ENCODE measurements at places on chromosomes 16 and 17.
A peak's percentile ranks its signal among the peaks of the same experiment; 100 is the strongest.

DNA sequence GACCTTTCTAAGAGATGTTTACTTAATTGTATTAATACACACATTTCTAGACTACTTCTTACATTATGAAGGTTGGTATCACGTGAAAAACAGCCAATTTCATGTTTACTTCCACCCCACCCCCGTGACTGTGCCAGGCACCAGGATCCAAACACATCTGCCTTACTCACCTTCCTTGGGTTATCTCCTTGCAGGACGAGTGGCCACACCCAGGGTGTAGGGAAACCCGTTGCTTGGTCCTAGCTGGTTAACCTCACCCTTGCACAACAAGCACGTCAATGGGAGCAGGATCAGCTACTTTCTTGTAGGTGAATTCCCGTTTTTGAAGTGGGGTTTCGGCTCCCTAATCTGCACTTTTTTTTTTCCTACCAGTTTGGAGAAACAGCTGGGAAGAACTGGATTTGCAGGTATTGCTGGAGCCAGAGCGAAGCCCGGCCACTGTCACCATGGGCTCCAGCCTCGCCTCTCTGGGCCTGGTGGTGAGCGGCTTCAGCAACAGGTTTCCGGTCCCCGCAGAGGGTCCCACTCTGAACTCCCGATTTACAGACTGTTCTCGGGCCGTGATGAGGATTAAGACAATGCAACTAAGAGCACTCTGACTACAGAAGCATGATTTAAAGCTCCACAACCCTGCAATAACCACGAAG is 2.1 kb upstream of the UBB start:
- no peak for DNase-seq

DNA sequence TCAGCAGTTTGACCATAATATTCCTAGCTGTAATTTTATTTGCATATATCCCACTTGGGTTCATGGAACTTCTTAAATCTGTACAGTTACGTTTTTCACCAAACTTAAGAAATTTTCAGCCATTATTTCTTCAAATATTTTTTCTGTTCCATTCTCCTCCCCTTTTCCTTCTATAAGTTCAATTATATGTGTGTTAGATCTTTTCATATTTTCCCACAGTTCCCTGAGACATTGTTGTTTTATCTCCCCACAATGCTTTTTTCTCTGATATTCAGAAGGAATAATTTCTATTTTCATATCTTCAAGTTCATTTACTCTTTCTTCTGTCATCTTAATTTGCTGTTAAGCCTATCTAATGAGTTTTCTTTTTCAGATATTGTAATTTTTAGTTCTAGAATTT is 26.1 kb downstream of the IKZF3 start:
- DNase-seq, result no peak

DNA sequence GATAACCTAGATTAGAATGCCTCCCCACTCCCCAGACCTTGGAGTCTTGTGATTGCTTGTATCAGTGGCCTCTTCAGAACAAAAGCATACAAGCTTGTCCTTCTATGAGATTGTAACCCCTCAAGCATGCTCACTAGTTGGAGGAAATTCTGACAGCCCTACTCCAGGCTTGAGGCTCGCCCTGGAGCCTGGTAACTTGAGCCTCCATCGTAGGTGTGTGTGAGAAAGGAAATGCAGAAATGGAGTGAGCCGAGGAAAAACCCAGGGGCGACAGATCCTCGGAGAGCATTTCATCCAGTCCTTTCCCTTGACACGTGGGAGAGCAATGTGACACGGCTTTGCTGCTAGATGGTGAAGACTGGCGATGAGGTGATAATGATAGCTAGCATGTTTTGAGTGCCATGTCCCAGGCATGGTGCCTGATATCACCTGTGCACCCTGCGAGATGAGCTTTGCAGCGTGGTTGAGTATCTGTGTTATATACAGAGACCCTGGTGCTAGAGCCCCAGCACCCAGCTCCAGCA is 31.2 kb downstream of the GNAO1 start:
- no peak for DNase-seq

GRCh38 chr17:33580215-33580614 is 287.1 kb upstream of the ASIC2 start:
- DNase-seq, result no peak

DNA sequence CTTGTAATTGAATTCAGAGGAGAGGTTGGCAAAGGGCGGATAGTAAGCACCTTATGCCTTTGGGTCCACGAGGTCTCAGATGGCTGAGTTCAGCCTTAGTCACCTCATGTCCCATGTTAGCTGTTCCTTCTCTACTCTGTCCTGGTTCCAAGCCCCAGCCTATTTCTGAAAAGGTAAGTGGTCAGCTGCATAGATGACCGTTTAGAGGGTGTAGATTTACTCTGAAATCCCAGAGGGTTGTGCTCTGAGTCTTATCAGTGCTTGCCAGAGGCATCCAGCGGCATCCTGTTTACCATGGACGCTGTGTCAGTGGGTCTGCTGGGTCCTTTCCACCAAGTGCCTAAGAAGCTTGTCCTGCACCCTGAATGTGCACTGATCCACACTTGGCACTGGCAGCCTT is 1.9 kb downstream of the ZNF778 start:
- no peak for DNase-seq

- no peak for DNase-seq
Measured at GRCh38 chr17:65515959-65516948, 45.2 kb downstream of the AXIN2 start.

- no peak for DNase-seq
Measured at GRCh38 chr16:83402967-83403366, 404.8 kb upstream of the HSBP1 start.

- no peak for DNase-seq
Measured at GRCh38 chr16:28891964-28892890, 13.9 kb downstream of the ATP2A1 start.

GRCh38 chr17:65356536-65356935 is 204.9 kb downstream of the AXIN2 start:
- DNase-seq, result no peak

GRCh38 chr17:73104450-73104849 is 12.0 kb upstream of the SLC39A11 start:
- DNase-seq, result no peak

GRCh38 chr16:84931506-84931905 is 79.8 kb downstream of the ZDHHC7 start:
- no peak for DNase-seq

DNA sequence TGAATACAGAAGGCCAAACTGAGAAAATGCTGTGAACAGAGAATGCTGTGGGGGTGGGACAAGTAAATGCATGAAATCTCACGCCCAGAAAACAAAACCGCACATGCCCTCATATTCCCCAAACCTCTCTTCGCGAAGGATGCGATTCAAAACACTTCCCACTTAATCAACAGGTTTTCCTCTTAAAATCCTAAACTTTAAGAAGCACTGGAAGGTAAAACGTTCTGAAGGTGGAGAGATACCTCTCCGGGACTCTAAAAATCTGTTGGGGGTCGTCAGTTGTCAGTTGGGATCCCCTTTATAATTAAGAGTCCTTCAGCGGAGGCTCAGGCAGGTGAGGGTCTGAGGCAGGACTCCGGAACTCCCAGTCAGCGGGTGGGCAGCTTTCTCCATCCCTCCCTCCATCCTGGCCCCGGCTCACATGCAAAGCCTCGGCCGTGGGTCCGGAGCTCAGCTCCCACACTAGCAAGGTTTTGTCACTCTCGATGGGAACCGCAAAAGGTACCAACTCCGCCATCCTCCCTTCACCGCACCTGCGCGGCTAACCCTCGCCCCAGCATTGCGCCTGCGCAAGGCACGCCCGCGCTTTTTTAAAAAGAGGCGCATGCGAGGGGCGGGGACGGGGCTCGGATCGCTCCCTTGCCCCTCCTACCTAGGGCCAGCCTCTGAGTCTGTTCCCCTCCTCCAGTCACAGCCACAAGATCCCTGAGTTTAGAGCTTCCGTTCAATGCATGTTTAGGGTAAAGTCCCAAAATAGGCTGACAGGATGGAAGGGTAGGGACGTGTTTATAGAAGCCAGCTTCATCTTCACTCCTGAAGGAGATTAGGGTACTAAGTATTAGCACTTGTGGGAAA is at the start of gene RDM1:
RDM1 (minus strand) TSS at position 563 of the 855 bp plus-strand sequence; CDS start at position 517, 46 bp downstream.
- DNase-seq, result peak; percentile 92

GRCh38 chr17:60141111-60142018 is 8.4 kb upstream of the CA4 start:
- DNase-seq, result no peak

DNA sequence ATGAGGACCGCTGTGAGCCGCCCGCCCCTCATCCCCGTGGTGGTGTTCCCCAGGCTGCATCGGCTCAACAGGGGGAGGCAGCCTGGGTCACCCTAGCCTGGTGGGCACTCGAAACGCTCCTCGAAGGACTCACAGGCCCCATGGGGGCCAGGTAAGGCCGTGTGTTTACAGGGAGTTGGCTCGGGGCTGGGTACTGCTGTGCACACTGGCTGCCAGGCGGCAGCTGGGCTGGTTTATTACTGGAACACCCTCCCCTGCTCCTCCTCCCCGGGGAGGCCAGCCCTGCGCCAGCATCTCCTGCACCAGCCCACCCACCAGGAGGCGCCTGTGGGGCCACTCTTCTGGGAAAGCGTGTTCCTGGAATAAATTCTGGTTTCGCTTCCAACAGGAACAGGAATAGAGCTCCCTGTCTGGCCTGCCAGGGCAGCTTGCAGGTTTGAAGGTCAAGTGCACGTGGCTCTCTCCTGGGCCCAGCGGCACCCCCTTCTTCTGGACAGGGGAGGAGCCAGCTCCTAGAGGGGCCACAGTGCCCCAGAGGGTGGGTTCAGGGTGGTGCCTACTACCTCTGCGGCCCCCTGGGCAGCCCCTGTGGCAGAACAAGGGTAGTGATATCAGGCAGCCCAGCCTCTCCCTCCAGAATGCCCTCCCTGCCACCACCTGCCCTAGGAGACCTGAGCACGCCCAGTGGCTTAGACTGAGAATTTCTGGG is 11.3 kb downstream of the MCRIP1 start:
- DNase-seq, result peak; percentile 92

DNA sequence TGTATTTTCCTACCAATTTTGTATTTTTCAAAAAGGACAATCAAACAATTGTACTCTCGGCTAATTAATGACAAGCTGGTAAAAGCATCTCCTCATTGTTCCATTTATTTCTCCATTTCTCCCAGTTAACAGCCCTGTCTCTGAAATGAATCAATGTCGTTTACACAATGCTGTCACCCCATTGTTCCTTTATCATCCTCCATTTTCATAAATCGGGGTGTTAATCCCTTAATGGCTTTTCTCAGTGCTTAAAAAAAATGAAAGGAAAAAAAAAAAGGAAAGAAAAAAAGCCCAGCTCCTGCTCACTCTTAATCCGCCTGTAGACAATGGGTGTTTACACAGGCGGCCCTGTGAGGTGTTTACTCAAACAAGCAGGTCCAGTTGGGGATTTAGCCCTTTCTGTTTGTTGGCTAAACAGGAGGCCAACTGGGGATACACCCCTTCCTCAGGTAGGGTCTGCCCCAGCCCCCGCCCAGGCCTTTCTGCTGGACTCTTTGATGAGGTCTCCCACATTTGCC is 86.8 kb upstream of the SALL1 start:
- no peak for DNase-seq

DNA sequence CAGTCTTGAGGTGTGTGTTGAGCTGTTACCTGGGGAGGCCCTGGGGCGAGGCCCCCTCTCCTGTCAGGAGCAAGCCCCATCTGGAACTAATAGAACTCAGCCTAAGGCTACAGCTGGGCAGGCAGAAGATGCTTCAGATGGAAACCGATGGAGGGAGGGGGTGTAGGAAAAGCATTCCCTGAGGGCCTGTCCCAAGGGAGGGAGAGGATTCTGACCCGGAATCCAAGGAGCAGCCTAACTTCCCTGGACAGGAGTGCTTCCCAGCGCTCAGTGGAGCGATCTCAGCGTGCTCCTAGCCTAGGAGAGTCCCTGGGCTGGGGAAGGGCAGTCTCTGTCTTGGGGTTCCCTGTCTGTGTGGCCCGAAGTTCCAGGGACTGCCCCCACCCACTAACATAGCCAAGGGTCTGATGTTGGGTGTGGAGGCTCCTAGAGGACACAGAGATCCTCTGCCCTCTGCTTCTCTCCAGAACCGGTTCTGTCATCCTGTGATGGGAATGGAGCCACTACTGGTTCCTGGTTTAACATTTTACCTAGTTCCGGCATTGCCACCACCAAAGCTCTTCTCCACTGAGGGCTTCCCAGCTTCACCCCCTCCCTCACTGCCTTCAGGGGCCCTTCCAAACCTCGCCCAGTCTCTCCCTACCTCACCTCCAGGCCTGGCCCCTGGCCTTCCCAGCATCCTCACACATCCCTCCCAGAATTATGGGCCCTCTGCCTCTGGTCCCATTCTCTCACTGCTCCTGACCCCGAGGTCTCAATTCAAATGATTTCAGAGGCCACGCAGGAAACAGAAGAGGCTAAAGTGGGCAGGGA is 58.7 kb downstream of the RTN4RL1 start:
- DNase-seq, result no peak

DNA sequence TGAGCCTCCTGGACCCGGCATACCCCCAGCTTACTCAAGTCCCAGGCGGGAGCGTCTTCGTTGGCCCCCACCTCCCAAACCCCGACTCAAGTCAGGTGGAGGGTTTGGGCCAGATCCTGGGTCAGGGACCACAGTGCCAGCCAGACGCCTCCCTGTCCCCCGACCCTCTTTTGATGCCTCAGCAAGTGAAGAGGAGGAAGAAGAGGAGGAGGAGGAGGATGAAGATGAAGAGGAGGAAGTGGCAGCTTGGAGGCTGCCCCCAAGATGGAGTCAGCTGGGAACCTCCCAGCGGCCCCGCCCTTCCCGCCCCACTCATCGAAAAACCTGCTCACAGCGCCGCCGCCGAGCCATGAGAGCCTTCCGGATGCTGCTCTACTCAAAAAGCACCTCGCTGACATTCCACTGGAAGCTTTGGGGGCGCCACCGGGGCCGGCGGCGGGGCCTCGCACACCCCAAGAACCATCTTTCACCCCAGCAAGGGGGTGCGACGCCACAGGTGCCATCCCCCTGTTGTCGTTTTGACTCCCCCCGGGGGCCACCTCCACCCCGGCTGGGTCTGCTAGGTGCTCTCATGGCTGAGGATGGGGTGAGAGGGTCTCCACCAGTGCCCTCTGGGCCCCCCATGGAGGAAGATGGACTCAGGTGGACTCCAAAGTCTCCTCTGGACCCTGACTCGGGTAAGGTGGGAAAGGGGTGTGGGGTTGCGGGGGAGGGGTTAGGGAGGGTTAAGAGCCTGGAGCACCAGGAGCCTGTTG is 1.6 kb downstream of the SENP3 start:
- DNase-seq, result no peak

- peak; percentile 51 for DNase-seq
Measured at GRCh38 chr17:49035470-49036269, 38.5 kb downstream of the IGF2BP1 start.

DNA sequence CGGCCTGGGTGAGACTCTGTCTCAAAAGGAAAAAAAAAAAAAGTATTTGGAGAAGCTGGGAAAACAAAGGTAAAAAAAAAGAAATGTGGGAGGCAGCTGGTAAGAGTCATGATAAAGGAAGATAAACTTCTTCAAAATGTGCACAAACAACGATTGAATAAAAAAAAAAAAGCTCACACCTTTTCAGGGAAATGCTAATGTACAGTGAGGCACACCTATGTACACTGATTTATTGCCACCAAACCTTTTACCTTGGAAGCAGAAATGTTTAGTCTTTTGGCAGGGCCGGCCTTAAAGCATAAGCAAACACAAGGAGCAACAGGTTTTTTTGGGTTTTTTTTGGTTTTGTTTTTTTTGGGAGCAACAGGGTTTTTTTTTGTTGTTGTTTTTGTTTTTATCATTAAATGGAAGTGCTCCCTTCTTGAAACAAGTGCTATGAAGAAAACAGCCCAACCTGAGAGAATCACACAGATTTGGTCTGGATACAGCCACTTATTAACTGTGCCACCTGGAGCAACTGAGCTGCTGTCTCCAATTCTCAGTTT is 29.8 kb upstream of the KCNJ2 start:
- DNase-seq, result no peak

GRCh38 chr17:65173284-65173793 is 36.2 kb downstream of the RGS9 start:
- DNase-seq, result peak; percentile 95

GRCh38 chr17:69499318-69499717 is 84.8 kb downstream of the MAP2K6 start:
- DNase-seq, result no peak
